SK-N-SH (cell line): ENCODE measurements at places on chromosomes 3 and 15. TPM values are rescaled to one million over a fixed set of nuclear protein-coding genes. Genes with fewer than 3 reads are reported as not detected.

POC1A gene
- 9.6 and 11.7 TPM in 2 replicates for polyA plus RNA-seq

FEM1B gene
- polyA plus RNA-seq = 14.0 and 22.2 TPM in 2 replicates

GOLGA6L4 gene
- polyA plus RNA-seq = 0.94 and 1.3 TPM in 2 replicates

MAP6D1 gene
- polyA plus RNA-seq = 2.6 and 3.4 TPM in 2 replicates

C3orf70 gene
- under 0.01 TPM in 1 of 2 replicates, not detected in the other for polyA plus RNA-seq

SLC24A5 gene
- not detected in 2 replicates for polyA plus RNA-seq

CIDEC gene
- polyA plus RNA-seq = 0.11 TPM in 1 of 2 replicates, not detected in the other
